CD8-positive, alpha-beta memory T cell (primary cell): ENCODE measurements at places on chromosomes 7 and 10. TPM values are rescaled to one million over a fixed set of nuclear protein-coding genes. Genes with fewer than 3 reads are reported as not detected.

Gene TRIL
- not detected for polyA plus RNA-seq

Gene ATXN7L1
- polyA plus RNA-seq = 18.0 TPM

Gene NANOS1
- polyA plus RNA-seq = 0.07 TPM

DNA sequence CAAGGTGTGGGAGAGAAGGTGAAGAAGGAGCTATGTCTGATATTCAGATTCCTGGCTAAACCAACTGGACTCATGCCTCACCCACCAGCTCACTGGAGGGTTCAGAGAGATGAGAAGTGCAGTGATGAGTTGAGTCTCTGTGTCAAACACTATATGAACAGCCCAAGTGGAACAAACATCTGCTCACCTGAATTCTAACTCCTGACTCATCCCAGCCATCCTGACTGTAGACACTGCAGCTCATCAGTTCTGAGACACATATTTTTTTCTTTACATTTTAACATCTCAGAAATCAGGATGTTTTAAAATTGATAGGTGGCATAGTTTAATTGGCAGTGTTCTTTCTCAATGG, 27.3 kb downstream of the GSDME start:
- DNase-seq = no peak

- no peak for DNase-seq
Observed at GRCh38 chr10:124035306-124035927, 58.0 kb downstream of the CHST15 start.

- DNase-seq = no peak
Observed at GRCh38 chr7:99221866-99222265, 14.0 kb upstream of the KPNA7 start.

Gene ANK3
- polyA plus RNA-seq = 11.8 TPM
